ENCODE measurements at places on chromosomes 13 and 19. TPM values are rescaled to one million over a fixed set of nuclear protein-coding genes. Genes with fewer than 3 reads are reported as not detected.

DNA sequence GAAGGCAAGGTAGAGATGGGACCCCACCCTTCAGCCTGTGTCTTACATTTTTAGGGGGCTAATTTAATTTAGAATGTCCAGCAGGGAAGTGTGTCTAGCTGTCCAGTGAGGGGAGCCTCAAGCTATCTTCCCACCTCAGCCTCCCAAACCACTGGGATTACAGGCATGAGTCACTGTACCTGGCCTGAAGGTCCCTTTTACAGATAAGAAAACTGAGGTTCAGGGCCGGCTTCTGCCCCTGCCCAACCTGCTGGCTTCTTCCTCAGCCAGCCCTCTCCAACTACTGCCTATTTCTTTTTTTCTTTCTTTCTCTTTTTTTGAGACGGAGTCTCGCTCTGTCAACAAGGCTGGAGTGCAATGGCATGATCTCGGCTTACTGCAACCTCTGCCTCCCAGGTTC is 19.4 kb upstream of the HOMER3 start:
- H3K4me3 ChIP-seq: no peak overlapping the region
- peaks cover 12% of the 10 kb centered on the region for H3K4me1 ChIP-seq
- DNase-seq: no peak
- H3K27me3 ChIP-seq: peaks cover 9% of the 10 kb centered on the region
- no peaks in the 10 kb centered on the region for H3K36me3 ChIP-seq
- no peak overlapping the region for H3K27ac ChIP-seq

DNA sequence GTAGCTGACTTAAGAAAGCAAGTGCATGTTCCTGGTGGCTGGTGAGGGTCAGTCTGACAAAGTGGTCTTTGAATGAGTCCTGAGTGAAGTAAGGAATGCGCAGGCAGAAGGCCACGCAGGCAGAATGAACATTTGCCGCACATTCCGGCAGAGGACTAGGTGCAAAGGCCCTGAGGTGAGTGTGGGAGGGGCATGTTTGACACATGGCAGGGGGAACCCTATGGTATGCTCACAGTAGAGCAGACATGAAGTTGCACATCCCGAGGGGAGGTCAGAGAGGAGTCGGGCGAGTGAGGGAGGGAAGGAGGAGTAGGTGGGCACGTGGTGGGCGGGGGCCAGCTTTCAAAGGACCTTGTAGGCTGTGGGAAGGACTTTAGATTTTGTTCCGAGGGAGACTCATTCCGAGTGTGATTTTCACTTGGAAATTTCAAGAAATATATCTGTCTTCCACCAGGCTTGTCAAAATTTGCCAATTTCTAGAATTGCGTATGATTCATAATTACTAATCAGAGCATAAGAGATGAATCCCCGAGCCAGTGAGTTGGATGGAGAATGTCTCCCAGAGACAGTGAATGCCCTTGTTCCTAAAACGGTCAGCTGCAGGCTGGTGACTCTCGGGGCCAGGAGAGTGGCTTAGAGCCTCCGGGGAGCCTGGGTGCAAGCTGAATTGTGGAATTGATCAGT is 40.3 kb downstream of the ERICH6B start:
- H3K27ac ChIP-seq: no peak overlapping the region
- H3K4me1 ChIP-seq: no peaks in the 10 kb centered on the region
- peaks cover 5% of the 10 kb centered on the region for H3K27me3 ChIP-seq

GRCh38 chr19:7676376-7676775 is 514 bp upstream of the MCEMP1 start:
- H3K36me3 ChIP-seq: no peaks in the 10 kb centered on the region
- H3K4me1 ChIP-seq: peaks cover 55% of the 10 kb centered on the region
- H3K27me3 ChIP-seq: peaks cover 23% of the 10 kb centered on the region

RDH8 gene
- total RNA-seq: not detected

ZNF726 gene
- total RNA-seq: 16.6 TPM

RPL28 gene
- 3,082 TPM for total RNA-seq

CLDN10 gene
- not detected for total RNA-seq

ZNF208 gene
- total RNA-seq: 0.18 TPM

Data from activated CD8-positive, alpha-beta T cell treated with anti-CD3 and anti-CD28 coated beads, Interleukin-2, amount 10 ng/mL, durations not matched to agents 7 days and 5 days (primary cell).